Stimulated activated CD4-positive, alpha-beta T cell treated with anti-CD3 and anti-CD28 coated beads, Interleukin-12 subunit alpha, Interleukin-12 subunit beta, amount 100 ng/mL, for 4 hours (primary cell): ENCODE measurements at places on chromosomes 6 and 20.

DNA sequence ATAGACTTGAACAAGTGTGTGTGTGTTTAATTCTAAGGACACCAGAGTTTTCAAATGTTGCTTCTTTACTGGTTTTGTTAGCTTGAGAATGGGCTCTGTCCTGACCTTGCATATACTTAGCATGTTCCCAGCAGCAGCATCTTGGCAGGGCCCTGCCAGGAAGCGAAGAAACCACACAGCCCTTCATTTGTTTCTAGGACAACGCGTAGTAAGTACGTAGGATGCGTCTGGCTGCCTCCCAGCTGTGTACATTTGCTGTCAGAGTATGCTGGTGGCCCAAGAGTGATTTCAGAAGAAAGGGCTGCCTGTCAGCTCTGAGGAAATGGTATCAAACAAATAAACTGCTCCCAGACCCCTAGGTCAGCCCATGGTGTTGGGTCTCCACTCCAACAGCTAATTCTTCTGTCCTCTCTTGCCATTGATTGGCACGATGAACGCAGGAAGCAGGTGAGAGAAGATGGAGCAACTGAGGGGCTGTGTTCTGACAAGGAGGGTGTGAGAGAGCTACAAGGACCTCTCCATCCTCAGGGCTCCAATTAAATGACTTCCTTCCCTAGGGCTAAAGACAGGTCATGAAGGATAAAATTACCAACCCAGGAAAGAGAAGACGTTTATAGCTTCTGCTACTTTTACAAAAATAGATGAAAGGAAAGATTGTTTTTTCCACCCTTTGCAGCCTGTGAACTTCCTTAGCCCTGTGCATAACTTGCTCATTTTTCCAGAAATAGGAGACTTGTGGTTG is 55.9 kb upstream of the HDDC2 start:
- no peak for DNase-seq

- peak; percentile 78 for DNase-seq
Measured at GRCh38 chr6:36123270-36124139, 6.8 kb upstream of the MAPK13 start.

- no peak for DNase-seq
Measured at GRCh38 chr6:6131492-6132109, 124.9 kb upstream of the NRN1 start.

- no peak for DNase-seq
Measured at GRCh38 chr20:32651537-32651936, 22.2 kb downstream of the C20orf203 start.

- DNase-seq, result no peak
Measured at GRCh38 chr20:22974354-22974753, 60.8 kb upstream of the SSTR4 start.

DNA sequence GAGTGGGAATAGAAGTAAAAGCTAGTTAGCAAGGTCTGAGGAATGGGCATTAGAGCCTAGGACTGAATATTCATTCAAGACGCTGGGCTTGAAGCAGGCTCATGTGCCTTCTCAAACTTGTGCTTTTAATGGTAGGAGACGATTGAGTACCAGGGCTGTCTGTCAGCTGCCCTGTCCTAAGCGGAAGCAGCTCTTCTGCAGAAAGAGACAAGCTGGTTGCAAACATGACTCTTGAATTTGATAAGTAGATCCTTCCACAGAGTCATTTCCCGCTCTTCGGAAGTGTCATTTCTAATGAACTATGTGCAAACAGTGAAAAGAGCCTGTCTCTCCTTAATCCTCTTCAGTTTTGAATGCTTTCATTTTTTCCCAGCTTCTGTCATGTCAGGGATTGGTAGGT is 176.4 kb downstream of the TFAP2B start:
- DNase-seq, result no peak

GRCh38 chr6:169589699-169590257 is 112.1 kb downstream of the WDR27 start:
- DNase-seq, result no peak

DNA sequence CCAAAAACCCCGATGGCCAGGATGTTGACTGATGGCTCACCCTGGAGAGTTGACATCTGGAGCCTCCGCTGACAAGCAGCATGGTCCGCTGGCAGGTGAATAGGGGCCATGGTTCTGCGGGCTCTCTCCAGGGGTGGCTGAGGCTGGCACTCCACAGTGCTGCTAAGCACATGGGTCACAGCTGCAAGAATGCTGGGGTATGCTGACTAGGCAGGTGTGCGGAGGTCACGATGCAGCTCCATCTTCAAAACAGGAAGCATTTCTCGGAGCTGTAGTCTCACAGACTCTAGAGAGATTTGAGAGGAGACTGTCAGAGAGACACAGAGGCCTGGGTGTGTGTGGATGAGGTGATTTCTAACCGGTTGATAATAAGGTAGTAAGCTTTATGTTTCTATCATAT is 341.6 kb downstream of the NRN1 start:
- no peak for DNase-seq

GRCh38 chr20:38548356-38549083 is 32.5 kb upstream of the ADIG start:
- DNase-seq, result no peak

- DNase-seq, result no peak
Measured at GRCh38 chr6:93327857-93328256, 91.5 kb downstream of the EPHA7 start.

DNA sequence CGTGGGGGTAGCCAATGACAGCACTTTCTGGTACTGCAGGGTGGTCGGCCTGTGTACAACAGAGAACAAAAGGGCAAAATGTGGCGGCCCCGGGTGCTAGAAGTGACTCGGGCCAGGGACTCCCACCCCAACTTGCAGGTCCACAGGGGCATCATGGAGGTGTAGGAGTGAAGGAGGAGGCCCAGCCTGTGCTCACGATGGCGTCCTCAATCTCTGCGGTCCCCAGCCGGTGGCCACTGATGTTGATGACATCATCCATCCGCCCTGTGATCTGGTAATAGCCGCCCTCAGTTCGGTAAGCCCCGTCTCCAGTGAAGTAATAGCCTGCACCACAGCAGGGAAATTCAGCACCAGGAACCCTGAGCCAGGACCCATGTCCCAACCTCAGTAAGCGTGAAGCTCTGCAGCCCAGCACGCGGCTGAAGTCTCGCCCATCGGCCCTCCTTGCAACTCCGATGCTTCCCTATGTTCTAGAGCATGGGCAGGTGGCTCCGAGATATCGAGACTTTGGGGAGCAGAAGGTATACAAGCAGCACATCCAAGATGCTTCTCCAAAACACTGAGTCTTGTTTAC is 20.2 kb upstream of the APMAP start:
- DNase-seq, result no peak

GRCh38 chr20:33154252-33154651 is 13.7 kb upstream of the BPIFA2 start:
- no peak for DNase-seq

- no peak for DNase-seq
Measured at GRCh38 chr6:15524861-15525401, 137.9 kb downstream of the DTNBP1 start.

- DNase-seq, result no peak
Measured at GRCh38 chr20:46057856-46058598, 29.0 kb downstream of the SLC12A5 start.

GRCh38 chr6:161374971-161375873 is 101.4 kb upstream of the AGPAT4 start:
- DNase-seq, result no peak

- no peak for DNase-seq
Measured at GRCh38 chr6:139175389-139175948, 40.6 kb downstream of the HECA start.

DNA sequence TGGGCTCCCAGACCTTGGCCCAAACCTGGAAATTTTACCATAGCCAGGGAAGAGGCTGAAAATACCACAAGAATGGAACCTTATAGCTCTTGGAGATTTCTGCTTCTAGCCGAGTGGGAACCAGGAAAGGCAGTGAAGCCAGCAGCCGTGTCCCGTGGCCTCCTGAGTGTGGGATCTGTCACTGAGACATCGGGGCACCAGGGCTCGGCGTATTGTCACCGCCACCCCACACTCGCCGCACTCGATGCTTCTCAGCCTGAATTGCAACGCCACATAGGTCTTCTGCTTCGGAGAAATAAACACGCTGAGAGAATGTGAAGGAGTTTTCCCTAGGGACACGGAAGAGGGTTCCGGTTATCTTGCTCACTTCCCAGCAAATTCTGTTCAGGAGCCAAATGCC is 61.5 kb downstream of the DLL1 start:
- DNase-seq, result no peak
